SIG-M5 (cell line): ENCODE measurements at places on chromosomes 7 and 10.

DNA sequence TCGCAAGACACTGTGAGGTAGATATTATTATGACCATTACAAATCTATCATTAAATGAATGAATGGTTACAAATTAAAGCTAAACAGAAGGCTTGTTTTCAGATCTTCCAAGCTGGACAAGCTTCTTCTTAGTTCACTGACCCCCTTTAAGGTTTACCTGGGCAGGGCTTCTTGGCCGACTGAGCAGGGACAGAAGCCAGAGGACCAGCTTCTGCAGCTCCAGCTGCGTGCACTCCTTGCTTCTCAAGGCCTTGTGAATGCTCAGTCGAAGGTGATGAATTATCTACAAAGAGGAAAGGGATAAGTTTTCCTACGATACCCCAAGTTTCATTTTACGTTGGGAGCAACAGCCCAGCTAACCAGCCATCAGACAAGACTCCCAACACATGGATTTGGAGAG lies 9.3 kb downstream of the ZC3HAV1L start:
- no peak for DNase-seq

DNA sequence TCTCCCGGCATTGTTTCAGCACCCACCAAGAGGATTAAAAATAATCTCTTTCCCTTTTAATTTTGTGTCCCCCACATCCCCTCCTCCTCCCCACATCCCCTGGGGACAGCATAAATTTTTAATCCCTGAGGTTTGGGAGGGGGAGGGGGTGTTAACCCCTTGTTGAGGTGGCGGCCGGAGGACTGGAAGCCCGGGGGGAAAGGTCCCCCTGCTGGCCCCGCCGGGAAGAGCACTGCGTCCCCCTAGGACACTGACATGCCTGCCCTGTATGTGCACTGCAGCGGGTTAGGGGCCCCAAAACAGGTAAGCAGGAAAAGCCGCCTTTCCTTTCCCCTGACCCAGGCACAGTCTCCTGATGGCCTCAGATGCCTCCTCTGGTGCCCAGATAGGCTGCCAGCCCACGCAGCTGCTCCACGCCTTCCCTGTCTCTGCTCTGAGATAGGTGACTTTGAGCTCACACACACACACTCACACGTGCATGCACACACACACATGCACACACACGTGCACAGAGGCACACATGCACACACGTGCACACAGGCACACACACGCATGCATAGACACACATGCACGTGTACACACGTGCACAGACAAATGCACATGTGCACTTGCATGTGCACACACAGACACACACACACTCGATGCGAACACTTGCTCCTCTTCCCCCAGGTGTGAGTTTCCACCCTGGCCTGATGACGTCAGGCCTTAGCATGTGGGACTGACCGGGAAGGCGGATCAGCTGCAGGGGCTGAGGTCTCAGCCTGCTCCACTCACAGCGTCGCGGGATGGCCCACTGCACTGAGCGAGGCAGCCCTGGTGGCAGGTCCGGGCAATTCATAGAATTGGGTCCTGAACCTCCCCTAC lies 12.3 kb downstream of the CNPY1 start:
- DNase-seq: no peak

- DNase-seq: no peak
Observed at GRCh38 chr7:143418681-143419458, 10.2 kb upstream of the EPHA1 start.

GRCh38 chr10:75910032-75910431 lies 478.6 kb downstream of the LRMDA start:
- no peak for DNase-seq

DNA sequence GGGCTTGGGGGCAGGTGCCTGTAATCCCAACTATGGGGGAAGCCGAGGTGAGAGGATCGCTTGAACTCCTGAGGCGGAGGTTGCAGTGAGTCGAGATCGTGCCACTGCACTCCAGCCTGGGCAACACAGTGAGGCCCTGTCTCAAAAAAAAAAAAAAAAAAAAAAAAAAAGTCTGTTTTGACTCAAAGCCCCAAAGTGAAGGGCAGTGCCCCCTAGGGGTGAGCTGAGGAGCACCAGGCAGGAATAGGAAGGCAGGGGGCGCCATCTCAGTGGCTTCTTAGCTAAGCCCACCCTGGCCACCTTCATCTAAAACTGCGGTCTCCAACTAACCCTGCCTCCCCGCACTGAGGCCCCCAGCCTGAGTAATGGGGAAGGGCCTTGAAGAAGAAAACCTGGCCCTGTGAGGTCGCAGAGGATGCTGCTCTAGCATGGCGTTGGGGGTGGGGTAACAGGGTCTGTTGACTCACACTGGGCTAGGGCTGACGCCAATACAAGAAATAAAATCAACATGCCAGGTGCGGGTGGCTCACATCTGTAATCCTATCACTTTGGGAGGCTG lies 9.8 kb downstream of the PODXL start:
- no peak for DNase-seq

- DNase-seq: no peak
Observed at GRCh38 chr7:114062810-114063209, 144.0 kb upstream of the PPP1R3A start.

- DNase-seq: no peak
Observed at GRCh38 chr10:103633846-103634245, 140.3 kb downstream of the NEURL1 start.

DNA sequence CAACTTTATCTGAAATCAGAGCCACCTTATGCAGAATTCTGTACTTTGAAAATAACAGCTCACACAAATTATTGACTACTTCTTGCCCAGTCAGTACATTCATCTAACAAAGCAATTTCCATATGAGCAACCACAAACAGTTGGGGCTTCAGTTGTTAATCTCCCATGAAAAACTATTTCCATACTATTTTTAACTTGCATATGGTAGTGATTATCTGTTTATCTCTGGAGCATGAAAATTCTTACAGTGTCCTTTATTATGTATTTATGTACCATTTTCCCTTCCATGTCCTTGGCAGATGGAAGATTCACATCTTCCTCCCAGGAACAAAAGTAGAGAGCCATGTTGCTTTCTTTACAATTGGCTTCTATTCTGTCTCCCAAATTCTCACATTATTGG lies 285.7 kb downstream of the CRPPA start:
- DNase-seq: no peak

GRCh38 chr10:101451667-101452069 lies 97.7 kb downstream of the BTRC start:
- DNase-seq: no peak

DNA sequence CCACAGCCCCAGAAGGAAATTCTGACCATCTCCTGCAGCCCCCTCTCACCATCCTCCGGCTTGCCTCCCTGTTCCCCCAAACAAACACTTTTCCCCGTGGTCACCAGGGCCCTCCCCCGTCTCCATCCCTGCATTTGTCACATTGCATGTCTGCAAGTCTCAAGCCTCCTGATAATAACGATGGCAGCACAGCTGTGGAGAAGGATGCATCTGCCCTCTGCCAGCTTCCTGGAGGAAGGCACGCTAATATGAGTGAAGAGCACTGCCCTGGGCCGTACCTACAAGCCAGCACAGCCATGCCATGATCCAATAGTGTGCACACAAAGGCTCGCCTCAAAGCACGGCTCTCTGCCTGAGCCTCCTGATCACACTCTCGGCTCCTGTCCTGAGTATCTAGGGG lies 98.5 kb downstream of the SLIT1 start:
- DNase-seq: no peak

DNA sequence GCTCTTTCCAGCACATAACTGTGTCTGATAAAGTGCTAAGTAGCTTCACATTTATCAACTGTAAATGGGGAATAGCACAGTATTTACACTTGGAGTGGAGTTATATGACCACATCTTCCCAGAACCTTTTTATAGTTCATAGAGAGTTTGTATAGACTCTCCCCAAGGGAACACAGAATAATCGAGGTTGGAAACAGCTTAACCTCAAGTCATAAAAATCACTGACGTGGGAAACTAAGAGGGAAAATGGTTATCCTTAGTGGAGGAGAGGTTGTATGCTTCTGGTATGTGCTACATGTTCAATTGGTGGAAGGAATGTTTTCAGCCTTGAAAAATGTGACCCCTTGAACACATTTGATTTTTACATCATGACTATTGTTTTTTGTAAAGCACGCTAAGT lies 167.9 kb upstream of the KIAA1217 start:
- no peak for DNase-seq

DNA sequence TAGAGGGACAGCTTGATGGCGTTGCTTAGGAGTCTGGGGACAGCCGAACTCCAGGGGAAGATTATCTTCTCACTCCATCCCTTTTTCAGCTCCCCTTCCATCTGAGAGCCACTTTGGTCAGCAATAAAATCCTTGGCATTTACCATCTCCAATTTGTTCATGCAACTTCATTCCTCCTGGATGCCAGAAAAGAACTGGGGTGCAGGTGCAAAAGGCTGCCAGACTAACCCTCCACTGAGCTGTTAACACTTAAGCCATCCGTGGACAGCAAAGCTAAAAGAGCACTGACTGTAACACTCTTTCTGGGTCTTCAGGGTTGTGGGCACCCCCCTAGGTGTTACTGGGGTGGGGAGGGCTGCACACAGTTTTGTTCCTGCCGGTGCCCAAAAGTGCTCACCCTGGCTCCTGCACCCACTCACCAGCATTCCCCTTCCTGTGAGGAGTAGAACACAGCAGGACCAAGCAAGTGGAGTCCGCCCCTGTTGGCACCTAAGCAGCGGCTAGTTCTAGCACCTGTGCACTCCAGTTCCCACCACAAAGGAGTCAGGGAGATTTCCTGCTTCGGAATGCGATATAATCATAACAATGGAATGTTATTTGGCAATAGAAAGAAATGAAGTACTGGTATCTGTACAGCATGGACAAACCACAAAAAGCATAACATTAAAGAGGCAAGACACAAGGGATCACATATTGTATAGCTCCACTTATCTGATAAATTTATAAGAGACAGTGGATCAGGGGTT lies 95.1 kb downstream of the NPY start:
- DNase-seq: no peak

GRCh38 chr7:8178353-8178752 lies 83.6 kb downstream of the ICA1 start:
- DNase-seq: no peak

GRCh38 chr7:77627309-77627676 lies 69.0 kb upstream of the RSBN1L start:
- DNase-seq: no peak

DNA sequence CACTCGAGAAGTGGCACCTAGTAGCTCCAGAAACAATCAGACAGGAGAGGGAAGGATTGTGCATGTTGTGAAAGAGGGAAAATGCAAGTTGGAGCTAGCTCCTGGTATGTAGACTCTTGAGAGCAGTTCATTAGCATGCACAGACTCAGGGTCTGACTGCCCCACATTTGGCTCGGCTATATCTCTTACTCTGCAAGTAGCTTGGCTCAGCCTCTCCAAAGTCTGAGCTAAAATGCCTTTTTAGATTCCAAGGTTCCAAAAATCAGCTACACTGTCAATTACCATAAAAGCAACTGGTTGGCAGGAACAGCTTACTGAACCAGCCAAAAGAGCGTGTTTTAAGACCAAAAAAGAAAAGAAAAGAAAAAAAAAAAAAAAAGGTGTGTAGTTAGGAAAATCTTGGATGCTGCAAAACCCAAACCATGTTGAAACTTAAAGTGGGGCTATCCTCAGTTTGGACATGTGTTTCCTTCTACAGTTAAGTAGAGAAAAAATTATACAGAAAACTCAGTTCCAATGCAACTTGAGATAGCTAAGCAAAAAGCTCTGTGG lies 65.5 kb downstream of the MKX start:
- no peak for DNase-seq

DNA sequence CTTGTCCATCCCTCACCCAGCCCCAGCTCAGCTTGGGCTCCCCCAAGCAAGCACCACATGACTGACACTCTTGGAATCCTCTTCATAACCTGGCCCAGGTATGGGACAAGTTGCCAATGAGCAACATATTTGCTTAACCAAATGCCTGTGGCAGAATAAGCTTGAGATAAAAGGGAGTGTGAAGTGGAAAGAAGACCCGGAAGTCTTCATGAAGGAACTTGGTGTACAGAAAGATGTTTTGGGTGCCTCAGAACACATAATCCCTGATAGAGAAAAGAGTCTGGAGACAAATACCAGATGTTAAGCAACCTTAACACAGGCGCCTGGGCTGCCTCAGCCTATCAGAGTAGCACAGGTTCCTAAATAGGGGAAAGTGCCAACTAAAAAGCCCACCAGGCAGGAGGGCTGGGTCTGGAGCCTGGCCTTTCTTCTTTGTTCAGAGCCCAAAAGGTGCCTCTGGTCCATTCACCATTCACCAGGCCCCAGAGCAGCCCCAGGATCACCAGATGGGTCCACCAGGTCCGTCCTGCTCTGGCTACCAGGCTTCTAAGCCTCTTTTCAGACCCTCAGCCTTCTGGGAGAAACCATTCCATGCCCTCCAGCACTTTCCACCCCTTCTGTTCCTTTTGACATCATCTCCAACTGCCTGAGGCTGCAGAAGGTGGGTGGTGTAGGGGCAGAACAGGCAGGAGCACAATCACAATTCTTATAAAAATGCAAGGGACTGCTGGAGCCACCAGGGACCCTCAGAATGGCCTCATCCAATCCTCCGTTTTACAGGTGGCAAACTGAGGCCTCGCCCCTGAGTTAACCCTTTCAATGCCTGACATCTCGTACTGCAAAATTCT lies 22.6 kb downstream of the KCNMA1 start:
- no peak for DNase-seq

DNA sequence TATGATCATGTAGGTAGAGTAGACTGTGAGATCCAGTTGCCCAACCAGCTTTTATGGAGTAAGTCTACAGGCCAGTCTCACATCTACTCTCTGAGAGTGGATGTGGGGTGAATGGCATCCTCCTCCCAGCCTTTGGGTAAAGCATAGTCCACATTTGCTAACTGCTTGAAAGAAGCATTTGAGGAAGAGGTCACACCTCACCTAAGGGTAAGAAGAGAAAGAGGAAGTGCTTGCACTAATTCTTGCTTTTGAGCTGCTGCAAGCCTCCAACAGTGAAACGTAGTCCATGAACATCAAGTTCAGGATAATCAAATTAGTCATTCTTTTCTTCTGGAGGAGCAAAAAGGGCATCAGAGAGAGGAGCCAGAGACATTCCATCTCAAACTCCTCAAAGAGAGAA lies 93.9 kb upstream of the AGR3 start:
- peak; percentile 29 for DNase-seq

DNA sequence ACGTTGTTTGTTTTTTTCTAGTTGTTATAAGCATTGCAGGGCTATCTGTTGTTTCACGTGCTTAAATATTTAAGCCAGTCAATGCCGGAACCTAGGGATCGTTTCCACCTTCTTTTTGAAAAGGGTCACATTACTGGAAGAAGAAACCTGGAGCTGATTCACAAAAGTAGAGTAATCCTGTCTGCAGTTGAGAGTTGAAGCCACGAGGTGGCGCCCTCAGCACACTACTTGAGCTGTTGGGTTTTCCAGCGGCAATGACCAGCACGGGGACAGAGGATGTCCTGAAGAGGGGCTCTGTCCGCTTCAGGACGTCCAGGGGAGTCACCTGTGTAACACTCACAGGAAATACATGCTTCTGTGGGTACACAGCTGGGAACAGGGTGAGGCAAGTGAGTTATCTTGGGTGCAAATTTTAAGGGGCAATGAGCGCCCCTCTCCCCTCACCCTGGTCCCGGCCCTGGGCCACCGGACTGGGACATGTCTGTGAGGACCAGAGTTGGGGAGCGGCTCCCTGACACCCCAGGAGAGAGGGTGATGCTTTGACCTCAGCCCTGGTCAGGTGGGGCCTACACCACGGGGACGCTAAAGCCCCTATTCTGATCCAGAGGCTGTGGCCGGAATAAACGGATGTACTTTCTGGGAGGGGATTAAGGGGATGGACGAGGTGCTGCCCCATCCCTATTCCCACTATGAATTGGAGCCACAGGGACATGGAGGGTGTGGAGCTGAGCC lies 26.3 kb upstream of the WDFY4 start:
- no peak for DNase-seq
